ENCODE measurements at places on chromosomes 2 and 18.

DNA sequence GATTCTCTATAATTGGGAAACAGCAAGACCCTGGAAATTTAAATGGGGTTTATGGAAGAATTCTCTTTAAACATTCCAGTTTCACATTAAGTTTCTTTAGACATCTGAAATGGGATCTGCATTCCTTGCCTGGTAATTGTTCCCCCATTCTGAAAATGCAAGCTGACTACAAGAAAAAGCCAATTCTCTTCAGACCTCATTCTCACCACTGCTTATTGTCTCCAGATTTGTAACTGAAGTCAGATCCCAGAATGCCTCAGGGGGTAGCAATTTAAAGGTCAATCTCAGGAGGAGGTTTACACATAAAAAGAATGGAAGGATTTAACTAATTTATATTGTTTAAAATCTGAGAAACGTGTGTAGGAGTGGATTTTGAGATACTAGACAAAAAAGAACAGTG lies 41.2 kb downstream of the COL3A1 start:
- DNase-seq = no peak

- no peak for DNase-seq
Observed at GRCh38 chr2:71459084-71459431, 5.7 kb downstream of the DYSF start.

DNA sequence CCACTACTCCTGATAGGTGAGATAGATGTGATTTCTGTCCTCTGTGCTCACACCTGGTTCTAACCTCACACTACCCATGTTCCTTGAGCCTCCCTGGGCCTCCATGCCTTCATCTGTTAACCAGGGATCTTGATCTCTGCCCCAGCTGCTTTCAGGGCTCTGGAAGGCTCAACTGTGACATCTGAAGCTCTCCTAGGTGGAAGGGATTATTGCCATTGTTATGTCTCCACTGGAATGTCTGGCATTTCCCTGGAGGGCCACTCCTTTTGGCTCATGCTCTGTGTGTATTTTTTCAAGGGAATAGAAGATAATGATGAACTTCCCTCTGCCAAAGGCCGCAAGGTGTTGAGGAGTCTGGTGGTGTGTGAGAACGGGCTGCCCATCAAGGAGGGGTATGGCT lies 41.2 kb downstream of the PCARE start:
- DNase-seq = no peak

DNA sequence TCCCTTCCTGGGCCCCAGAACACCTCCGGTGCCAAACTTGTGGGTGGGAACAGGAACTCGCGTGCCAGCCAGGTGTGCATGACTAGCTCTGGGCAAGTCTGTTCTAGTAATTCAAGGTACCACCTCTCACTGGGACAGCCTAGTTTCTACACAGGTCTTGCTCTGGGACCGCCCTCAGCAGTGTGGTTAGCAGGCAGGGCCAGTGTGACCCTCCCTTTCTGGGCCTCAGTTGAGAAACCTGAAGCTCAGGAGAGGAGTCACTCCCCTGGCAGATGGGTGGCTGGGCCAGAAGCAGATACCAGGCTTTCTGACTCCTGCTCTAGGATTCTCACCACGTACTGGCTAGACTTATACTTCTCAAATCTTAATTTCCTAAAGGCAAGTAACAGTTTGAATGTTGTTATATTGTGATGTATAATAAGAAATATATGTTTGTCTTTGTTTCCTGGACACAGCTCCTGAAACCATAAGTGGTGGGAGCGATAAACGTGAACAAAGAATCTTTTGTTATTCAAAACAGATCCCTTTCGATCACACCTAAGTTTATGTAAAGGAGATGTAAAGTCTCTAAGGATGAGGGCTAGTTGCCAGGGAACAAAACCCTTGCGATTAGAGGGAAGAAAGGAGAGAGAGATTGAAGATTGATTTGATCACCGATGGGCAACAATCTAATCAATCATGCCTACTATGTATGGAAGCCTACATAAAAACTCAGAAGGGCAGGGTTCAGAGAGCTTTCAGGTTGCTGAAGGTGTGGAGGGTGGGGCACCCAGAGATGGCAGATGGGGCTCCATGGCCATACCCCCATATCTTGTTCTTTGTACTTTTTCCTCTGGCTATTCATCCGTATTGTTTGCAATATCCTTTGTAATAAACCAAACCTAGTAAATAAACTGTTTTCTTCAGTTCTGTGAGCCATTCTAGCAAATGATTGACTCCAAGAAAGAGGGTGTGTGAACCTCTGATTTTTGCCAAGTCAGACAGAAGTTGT lies 952 bp upstream of the UGT1A6 start:
- no peak for DNase-seq

DNA sequence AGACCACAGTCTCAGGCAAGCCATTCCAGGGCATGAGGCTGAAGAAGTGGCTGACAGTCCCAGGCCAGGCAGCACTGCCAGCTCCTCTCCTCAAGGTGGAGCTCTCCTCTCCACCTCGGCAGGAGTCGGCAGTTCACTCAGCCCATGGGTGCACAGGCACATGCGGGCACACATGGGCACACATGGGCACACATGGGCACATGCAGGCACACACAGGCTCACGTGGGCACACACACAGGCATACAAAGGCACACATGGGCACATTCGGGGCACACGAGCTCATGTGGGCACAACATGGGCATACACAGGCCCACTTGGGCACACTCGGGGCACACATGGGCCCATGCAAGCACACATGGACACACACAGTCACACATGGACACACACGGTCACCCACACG lies 65.3 kb upstream of the TAF1B start:
- DNase-seq = no peak

GRCh38 chr2:102588213-102588939 lies 31.0 kb upstream of the SLC9A2 start:
- DNase-seq = no peak

DNA sequence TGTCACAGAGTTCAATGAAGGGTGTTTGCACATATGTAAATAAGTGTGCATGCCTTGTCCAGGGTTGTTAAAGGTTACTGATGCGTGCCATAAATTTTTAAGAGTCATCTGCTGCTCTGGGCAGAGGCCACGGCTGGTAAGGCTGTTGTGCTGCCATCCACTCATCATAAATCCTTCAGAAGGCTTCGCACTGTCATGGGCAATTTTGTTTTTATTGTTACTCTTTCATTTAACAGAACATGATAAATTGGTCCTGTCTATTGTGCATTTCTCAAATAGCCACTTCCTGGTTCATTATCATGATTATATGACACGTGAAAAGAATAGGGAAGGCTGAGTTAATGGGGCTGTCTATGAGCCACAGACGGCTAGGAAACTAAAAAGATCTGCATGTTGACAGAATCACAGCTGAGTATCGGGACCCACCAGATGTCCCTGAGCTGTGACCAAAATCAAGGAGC lies 634.3 kb upstream of the SOX11 start:
- DNase-seq = no peak

DNA sequence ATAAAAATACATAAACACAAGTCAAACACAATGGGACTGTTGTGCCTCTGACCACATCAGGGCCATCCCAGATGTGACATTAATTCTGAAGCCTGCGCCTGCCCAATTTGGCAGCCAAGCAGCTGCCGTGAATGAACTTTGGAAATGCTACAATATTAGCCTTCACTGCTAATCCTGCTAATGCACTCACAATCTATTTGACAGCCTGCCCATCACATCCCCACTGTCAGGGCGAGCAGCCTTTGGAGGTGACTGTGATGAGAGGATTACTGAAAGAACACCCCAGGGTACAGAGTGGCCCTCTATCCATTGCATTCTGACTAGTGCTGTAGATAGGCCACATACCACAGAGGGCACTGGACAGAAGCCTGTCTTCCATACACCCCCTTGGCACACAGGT lies 21.6 kb downstream of the OSR1 start:
- DNase-seq = no peak

- no peak for DNase-seq
Observed at GRCh38 chr18:54968807-54969206, 9.5 kb upstream of the CCDC68 start.

DNA sequence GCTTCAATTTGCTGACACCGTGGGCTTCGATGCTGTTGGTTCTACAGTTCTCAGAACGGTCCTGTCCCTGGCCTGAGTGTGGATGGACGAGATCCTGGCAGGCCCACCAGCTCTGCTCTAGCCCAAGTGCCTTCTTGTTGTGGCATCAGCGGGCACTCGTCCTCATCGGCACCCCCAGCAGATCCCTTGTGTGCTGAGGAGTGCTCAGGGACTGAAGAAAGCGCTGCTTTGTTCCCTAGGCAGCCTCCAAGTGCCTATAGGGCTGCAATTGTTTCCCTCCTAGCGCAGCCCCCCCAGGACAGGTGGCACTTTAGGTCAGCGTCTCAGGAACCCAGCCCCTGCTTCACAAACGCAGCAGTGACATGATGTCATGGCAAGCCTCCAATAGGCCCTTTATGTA lies 217.7 kb downstream of the AGAP1 start:
- no peak for DNase-seq

GRCh38 chr2:203786549-203787351 lies 80.3 kb downstream of the CD28 start:
- no peak for DNase-seq

- DNase-seq = peak; percentile 64
Observed at GRCh38 chr18:74353169-74353775, 37.6 kb downstream of the C18orf63 start.

DNA sequence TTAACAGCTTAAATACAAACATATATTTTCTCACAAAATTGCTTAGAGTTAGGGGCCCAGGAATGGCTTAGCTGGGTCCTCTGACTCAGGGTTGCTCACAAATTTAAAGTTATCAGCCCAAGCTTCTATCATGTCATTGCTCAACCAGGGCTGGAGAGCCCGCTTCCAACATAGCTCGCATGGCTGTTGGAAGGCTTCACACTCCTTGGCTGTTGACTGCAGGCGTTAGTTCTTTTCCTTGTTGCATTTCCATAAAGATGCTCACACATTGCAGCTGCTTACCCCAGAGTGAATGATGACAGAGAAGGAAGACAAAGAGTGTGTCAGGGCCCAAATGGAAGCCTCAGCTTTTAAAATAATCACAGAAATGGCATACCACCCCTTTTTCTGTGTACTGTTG lies 62.9 kb upstream of the TFPI start:
- no peak for DNase-seq

GRCh38 chr2:19847486-19847885 lies 54.3 kb downstream of the TTC32 start:
- DNase-seq = no peak

- no peak for DNase-seq
Observed at GRCh38 chr2:102358496-102358895, 2.9 kb downstream of the IL18R1 start.

DNA sequence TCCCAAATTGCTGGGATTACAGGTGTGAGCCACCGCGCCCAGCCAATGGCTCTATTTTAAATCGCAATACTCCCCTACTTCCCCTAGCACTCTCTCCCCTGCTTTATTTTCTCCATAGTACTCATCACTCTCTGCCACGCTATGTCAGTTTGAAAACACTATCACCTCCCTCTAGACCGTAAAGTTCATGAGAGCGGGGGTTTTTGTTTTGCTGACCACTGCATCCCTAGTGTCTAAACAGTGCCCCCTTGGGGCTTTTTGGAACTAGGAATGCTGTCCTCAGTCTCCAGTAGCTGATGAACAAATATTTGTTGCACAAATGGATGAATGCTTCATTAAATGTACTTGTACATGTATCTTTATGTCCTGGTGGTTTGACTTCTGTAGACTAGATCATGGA lies 44.1 kb downstream of the ATOH8 start:
- no peak for DNase-seq

- no peak for DNase-seq
Observed at GRCh38 chr2:8159966-8160603, 521.8 kb upstream of the ID2 start.

DNA sequence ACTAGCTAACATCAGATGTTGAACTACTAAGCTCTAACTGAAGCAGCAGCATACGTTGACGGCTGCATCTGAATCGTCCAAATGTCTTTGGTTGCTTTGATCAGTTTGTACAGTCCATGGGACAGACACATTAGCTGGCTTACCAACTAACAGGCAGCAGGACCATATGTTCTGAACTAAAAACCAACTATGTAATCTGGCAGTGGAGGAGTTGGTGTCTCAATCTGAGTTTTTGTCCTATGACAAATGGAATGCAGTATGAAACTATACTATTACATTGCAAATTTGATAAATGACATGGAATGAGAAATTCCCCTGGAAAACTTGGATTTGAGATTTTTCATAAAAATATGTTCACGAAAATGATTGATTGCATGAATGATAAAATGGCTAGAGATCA lies 79.5 kb downstream of the EPHA4 start:
- DNase-seq = no peak

DNA sequence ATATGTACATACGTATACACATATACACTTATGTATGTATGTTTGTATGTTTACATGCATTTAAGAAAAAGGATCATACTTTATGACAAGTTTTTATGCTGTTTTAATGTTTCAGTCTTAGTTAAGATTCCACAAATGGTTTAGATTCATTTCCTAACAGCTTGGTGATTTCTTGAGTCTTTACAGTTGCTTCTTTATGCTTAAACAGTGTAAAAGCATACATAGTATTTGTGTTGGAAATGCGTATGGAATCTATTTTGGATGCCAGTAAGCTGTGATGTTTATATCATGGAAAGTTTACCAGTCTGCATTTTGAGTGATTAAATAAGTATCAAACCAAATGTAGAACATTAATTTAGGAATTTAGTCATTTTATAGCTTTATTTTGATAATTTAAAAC lies 55.4 kb downstream of the AGFG1 start:
- DNase-seq = no peak

- DNase-seq = no peak
Observed at GRCh38 chr18:58495207-58495606, 133.7 kb downstream of the ALPK2 start.

DNA sequence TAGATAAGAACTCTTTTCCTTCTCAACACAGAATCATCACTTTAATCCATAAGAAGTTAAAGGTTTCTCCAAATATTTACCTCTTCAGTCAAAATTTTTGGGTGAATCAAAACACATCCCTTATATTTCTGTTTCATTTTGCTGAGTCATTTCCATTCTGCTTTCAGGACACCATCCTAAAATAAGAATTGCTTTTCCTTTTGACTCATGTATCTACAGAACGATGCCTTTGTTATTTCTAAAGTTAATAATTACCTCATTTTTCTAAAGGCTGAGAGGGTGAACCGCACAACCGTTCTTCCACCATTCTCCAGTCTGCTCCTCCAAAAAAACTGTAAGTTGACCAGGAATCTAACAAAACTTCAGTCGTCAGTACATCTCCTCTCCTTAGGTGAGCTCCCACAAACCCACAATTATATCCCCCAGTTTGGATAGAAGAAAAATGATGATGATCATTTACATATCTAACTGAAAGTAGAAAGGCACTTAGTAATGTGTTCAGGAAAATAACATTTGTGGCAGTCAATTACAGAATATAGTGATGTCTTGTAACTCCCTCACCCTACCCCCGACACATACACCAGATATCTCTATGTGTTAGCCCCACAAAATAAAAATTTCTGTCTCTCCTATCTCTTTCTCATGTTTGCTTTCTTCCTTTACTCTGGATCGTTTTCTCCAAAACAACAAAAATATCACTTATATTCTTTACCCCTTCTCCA lies 162.5 kb downstream of the RAD51AP2 start:
- DNase-seq = no peak

GRCh38 chr2:224658780-224659405 lies 57.3 kb downstream of the CCDC195 start:
- DNase-seq = no peak

- no peak for DNase-seq
Observed at GRCh38 chr2:217004656-217005055, 144.8 kb upstream of the TNP1 start.

Measured in pancreas (tissue), 10 donors.